ENCODE measurements at places on chromosomes 2 and 18.

DNA sequence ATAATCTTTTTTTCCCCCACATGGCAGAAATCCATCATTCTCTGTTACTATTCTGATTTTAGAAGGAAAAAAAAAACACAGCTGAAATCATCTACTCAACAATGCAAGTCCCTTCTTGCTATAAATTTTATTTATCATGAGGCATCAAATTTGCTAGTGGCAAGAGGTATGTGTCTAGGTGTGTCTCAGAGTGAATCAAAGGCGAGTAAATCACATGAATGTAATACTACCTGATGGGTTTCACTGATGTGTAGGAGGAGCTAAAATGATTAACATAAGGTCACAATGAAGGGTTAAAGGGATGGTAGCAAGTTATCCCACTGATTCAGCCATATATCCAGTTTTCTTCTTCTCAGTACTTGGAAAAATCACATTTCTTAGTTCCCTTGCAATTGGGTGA lies 24.5 kb upstream of the PELI1 start:
- DNase-seq = no peak

DNA sequence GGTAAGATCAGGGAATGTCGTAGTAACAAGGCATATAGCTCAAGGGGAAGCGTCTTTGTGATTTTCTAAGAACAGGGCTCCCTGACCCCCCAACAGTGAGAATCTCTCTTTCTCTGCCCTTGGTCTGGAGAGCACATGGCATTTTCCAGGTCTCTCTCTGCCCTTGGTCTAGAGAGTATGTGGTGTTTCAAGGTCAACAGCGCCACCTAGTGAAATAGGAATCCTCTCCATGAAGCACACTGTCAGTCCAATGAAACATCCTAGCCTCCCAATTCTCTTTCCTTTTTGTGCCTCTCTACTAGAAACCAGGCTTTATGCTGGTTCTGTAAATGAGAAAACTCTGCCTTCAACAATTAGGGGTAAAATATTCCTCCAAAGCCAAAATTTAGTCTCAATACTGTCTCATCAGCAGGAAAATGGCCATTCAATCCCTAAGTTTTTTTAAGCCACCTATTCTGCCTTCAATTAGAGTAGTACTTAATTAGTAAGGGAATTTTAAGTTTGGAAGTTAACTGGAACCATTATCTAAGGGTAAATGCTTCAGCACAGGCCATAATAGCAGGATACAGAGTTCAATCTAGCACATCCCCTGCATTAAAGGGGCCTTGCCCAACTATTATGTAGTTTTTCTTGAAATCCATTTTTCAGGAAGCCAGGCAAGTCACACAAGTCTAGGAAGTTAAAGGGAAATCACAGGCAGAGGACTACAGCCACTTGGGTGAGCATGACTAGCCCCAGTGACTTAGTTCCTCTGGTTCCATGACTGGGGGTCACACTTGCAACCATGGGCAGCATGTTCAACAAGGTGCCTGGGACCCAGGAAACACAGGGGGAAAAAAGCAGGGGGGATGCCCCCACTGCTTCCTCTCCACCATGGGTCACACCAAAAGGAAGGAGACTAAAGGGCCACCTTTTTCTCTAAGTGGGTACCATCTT lies 12.4 kb downstream of the DYM start:
- DNase-seq = no peak

GRCh38 chr2:174051741-174052583 lies 86.8 kb upstream of the SP3 start:
- no peak for DNase-seq

GRCh38 chr2:218020966-218021535 lies 18.3 kb upstream of the TNS1 start:
- DNase-seq = no peak
